Esophagus mucosa (tissue), 1 donor: ENCODE measurements at places on chromosomes 5 and 9.

- no peak for ATAC-seq
Measured at GRCh38 chr5:166111021-166111420, 2180.4 kb upstream of the WWC1 start.

- no peak for ATAC-seq
Measured at GRCh38 chr9:117480253-117480652, 65.4 kb upstream of the ASTN2 start.

GRCh38 chr9:137150617-137151457, 11.9 kb downstream of the GRIN1 start:
- peak; percentile 28 for ATAC-seq

DNA sequence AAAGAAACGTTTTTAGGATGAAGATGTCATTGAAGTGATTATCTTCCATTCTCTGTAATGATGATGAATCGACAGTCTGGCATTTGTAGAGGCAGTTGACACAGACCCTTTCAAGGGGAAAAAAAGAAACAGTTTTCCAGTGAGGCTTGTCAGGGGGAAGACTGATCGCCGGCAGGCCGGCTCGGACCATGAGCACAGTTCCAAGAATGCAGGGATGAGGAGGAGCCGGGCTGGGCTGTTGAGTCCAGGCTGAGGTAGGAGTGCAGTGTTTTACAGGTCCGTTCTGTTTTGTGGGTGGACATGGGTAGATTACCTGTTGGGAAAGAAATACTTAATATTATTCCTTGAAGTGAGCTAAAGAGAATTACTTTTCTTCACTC, 194.6 kb downstream of the AOPEP start:
- no peak for ATAC-seq

DNA sequence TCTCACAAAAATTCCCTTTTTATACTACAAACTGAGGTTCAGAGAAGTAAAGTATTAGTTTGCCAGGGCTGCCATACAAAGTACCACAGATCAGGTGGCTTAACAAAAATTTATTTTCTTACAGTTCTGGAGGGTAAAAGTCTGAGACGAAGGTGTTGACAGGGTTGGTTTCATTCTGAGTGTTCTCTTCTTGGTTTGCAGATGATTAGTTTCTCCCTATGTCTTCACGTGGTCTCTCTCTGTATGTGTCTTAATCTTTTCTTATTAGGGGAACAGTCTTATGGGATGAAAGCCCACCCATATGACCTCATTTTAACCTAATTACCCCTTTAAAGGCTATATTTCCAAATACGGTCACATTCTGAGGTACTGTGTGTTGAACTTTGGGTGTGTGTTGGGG, 274.2 kb downstream of the BRINP1 start:
- no peak for ATAC-seq

GRCh38 chr5:37717613-37718431, 122.0 kb downstream of the GDNF start:
- peak; percentile 88 for ATAC-seq

DNA sequence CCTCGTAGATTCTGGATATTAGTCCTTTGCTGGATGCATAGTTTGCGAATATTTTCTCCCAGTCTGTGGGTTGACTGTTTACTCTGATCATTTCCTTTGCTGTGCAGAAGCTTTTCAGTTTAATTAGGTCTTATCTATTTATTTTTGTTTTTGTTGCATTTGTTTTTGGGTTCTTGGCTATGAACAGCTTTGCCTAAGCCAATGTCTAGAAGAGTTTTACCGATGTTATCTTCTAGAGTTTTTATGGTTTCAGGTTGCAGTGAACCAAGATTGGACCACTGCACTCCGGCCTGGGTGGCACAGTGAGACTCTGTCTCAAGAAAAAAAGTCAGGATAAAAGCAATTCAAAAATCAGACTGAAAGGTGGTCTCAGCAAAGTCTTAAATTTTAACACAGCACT, 188.5 kb downstream of the EPB41L4A start:
- ATAC-seq = no peak

DNA sequence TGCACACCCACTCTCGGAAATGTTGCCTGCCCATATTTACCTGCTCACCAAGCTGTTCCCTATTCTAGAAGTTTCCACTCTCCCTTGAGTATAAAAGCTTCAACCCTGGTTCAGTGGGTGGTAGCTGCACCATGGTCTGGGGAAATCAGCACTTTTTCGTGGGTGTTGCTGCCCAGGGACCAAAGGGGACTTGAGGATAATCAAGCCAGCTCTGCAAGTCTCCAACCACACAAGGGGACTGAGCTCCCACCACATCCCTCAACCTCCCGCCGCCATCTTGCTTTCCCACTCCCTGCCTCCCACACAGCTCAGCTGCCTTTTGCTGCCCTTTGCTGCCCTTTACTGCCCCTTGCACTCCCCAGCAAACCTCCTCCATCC, 210.0 kb downstream of the AUH start:
- ATAC-seq = no peak

DNA sequence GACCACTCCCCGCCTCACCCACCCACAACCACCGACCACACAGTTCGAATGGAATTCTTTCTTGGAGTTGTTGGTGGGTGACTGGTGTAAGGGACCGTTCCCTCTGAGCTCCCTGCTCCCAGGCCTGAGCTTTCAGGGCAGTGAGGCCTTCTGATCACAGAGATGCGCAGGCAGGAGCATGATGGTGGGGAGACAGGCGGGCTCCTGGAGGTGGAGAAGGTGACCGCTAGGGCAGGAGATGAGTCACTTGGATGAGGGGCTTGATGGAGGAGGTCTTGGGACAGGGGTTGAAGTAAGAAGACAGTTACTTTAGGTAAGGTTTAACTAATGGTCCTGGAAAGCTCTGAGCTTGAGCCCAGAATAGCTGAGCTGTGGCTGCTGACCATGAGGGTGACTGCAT, 88.5 kb downstream of the HSPA4 start:
- ATAC-seq = no peak

GRCh38 chr5:94498199-94498598, 120.2 kb downstream of the KIAA0825 start:
- ATAC-seq = peak; percentile 91

DNA sequence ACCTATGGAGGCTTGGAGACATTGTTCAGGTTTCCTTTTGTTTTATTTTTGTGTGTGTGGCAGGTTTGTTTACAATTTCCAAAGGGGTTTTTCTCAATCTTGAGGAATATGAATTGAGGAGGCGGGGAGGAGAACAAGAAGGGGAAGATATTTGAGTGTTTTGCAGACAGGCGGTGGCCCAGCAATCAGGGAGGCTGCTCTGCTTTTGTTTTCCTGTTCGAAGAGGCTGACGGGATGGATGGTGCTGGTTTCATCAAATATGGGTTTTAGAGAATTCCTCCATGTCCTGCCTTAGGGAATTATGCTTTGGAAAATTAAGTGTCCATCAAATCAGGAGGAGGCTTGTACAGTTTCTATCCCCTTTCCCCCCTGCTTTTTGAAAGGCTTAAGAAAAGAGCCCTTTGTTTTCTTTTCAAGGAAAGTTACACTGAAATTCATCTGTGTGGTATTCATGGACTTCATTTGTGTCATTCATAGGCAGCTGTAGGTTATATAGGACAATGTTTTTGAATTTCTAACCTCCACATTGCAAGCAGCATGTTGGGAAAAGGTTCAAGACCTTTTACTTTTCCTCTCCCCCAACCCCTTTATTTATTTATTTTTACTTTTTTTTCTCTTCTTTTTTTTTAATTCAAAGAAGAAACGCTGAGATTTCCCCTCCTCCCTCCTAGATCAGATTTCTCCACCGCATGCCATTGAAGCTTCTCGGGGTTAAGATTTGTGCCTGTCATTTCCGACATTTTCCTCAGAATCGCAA, 107.4 kb downstream of the ZNF462 start:
- ATAC-seq = no peak
